ENCODE measurements at places on chromosomes 5 and 9.

GRCh38 chr5:66511491-66511890 lies 84.7 kb upstream of the MAST4 start:
- no peak for DNase-seq

- DNase-seq = no peak
Observed at GRCh38 chr9:76464706-76465105, 5.7 kb downstream of the GCNT1 start.

GRCh38 chr9:96554326-96554725 lies 65.3 kb downstream of the CDC14B start:
- DNase-seq = no peak

- DNase-seq = no peak
Observed at GRCh38 chr9:115261656-115262081, 143.7 kb upstream of the TNC start.

GRCh38 chr5:42749020-42749419 lies 7.6 kb upstream of the CCDC152 start:
- DNase-seq = no peak

- no peak for DNase-seq
Observed at GRCh38 chr5:78360674-78360923, 182 bp downstream of the SCAMP1 start.
